T follicular helper cell (primary cell): ENCODE measurements at places on chromosomes 12 and 14.

GRCh38 chr14:22918804-22919600 is at the start of gene RBM23:
TSS of gene RBM23 (minus strand) at chr14:22919149.
- peak; percentile 100 for DNase-seq

DNA sequence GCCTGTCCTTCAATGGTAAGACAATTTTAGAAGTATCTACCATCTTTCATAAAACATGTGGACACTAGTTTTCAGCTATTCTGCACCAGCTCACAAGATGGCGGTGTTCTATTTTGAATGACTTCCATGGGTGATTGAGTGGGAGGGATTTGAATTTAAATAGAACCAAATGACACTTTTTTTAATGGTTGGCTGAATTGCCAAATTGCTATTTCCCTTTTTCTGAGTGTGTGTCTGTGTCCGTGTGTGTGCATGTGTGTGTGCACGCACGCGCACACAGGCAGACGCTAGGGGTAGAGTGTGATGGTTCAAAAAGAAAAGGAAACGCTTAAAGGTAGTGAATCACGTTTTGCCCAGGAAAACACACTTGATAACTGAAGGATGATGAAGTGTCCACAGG is 362.6 kb downstream of the DAD1 start:
- no peak for DNase-seq

DNA sequence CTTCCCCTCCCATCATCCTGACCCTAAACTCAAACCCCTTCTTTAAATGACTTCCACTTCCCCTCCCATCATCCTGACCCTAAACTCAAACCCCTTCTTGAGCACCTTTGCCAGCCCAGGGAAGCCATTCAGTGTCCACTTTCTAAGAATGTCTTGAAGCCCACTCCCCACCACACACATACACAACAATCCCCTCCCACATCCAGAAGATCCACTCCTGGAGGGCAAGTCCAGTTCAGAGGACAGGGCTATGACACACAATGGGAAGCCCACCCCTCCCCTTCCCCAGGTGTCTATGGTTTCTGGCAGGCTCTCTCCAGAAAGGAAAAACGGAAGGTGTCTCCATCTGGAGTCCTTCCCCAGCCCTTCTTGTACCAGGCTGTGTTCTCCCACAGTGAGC is 117.1 kb downstream of the KCNA5 start:
- DNase-seq = no peak

DNA sequence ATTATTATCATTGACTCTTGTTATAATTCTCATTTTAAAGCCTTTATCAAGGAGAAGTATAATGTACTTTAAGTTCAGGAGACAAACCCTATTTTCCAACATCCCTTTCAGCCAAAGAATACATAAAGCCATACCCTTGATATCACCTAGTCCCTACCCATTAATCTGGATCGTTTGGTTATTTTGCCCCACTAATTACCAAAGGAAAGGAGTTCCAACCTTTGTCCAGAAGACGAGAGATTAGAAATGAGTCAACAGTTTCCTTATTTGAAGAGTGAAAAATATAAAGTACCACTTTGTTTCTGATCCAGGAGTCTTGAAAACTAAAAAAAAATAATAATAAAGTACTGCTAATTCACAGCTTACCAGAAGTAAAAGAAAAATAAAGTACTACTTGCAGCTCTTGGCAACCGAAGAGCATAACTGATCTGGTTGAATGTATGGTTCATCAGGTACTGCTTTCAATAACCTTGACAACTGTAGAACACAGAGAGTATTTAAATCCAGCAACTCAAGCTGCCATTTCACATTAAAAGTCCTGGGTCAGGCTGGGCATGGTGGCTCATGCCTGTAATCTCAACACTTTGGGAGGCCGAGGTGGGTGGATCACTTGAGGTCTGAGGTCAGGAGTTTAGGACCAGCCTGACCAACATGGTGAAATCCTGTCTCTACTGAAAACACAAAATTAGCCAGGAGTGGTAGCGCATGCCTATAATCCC is 33.7 kb downstream of the LIMA1 start:
- DNase-seq = no peak

GRCh38 chr14:105999361-106000028 is 473.1 kb downstream of the TMEM121 start:
- peak; percentile 80 for DNase-seq

DNA sequence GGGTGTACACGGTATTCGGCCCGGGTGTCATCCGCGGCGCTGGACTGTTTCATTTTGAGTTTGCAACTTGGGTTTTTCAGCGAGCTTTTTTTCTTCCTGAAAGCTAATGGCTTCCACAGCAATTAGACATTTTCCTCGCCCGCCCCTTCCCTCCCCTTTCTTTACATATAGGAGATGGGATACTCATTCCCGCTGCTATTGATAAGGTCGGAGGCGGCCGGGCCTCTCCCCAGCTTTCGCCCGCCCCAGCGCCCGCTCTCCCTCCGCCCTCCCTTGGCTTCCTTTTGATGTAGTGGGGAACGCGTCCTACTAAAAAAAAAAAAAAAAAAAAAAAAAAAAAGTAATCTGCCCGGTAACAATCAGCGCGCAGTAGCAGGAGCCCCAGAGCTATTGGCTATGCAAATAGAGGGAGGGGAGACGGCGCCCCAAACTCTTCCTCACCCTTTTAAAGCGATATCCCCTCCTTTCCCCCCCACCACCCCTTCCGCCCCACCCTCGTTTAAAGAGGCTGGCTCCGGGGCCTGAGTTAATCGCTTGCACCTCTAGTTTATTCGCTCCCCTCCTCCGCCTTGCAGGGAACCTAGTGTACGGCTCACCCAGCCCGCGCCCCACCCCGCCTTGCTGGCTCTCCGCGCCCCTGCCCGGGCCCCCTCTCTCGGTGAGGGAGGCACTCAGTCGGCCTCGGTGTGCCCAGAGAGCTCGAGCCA is 1.7 kb upstream of the CCND2 start:
- peak; percentile 86 for DNase-seq

GRCh38 chr12:107310621-107311020 is 217.3 kb upstream of the CRY1 start:
- DNase-seq = no peak

DNA sequence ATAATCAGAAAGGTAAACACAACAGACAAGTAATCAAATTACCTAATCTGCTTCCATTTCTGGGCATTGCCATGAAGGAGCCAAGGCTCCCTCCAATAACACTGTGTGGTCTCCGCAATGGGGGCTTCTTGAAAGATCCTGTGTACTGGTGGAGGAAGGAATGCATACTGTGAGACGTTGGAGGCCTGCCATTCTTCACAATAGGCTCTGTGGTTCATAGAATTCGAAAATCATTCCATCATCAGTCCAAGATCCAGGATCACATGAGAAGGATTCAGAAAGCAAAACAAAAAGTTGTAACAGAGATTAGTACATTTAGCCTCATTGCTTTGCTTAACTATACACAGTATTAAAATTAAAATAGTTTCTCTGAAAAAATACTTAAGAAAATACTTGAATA is 76.3 kb downstream of the CDK17 start:
- no peak for DNase-seq

DNA sequence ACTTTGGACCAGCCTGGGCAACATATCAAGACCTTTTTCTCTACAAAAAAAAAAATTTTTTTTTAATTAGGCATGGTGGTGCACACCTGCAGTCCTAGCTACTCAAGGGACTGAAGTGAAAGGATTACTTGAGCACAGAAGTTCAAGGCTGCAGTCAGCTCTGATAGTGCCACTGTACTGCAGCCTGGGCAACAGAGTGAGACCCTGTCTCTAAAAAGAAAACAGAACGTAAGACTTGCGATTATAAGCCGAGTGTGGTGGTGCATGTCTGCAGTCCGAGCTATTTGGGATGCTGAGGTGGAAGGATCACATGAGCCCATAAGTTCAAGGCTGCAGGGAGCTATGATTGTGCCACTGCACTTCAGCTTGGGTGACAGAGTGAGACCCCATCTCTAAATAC is 76.0 kb downstream of the DENND5B start:
- DNase-seq = no peak

- no peak for DNase-seq
Measured at GRCh38 chr12:54028314-54029201, at the start of gene HOXC6. TSS of gene HOXC6 (plus strand) at chr12:54028440. CDS start at chr12:54028522, 82 bp downstream.

DNA sequence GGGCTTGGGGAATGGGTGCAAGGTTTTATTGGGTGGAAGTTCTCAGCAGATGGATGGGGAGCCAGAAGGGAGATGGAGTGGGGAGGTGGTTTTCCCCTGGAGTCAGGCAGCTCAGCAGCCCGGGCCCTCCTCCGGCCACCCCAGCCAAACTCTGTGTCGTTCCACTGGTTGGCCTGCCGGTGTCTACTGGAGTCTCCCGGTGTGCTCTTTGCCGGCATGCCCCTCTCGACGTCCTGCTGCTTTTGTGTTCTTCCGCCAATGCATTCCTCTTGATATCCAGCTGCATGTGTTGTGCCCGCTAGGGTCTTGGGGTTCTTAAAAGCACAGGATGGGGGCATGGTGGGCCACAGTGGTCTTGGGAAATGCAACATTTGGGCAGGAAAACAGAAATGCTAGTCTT is 72.8 kb downstream of the SEC23A start:
- no peak for DNase-seq

DNA sequence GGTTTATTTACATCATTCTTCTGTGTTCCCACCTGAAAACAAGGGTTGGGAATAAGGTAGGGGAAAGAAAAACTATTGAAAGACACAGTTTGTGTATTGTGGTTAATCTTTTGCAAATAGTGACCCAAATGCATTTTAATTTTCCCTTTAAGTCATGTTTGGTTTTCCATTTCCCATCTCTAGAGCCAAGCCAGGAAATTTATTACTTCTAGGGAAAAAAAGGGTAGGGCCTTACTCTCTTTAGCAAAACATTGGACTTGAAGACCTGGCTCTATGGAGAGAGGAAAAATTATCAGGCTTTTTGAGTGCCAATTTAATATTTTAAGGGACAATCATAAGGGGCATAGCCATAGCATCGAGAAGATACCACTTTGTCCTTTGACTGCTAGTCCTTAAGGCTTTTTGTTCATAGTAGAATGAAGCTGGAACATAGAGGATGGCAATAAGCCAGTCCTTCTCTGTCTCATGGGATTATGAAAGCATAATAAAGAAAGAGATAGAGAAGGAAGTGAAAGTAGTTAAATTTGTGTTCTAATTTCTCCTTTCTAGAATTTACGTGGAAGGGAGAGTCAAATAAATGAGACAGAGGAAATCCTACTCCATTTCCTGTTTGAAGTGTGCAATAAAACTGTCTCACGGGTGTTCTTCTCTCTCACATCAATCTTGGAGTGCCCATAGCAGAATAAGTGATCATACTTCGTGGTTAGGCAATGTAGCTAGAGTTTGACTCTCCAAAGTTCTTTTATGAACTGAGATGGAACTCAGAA is 50.9 kb upstream of the PPFIA2 start:
- DNase-seq = no peak

GRCh38 chr14:67416085-67416484 is 4.1 kb upstream of the PLEK2 start:
- no peak for DNase-seq

DNA sequence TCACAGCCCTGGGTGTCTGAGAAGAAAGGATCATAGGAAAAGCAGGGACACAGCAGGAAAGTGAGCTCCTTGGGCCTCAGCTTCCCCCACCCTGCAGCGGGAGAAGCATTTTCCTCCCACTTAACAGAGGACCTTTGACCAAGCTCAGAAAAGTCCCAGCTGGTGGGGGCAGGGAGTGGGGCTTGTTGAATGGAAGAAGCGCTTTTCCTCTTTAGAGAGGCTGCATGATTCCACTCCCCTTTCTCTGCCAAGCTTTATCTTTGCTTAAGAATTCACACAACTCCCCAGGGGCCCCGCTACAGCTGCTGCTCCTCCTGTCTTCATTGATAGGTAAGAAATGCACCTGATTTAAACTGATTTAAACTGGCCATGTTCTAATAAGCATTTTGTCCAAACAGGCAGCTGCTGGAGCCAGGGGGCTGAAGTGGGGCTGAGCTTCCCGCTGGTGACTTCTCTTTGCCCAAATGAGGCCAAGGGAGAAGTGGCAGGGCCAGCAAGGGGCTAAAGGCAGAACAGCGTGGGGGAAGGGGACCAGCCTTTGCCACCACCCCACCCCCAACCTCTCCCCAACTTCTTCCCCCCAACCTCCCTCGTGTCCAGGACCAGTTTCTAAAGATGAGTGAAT is 1.7 kb upstream of the PAPLN start:
- DNase-seq = no peak

- no peak for DNase-seq
Measured at GRCh38 chr12:109378569-109378968, 30.9 kb downstream of the MYO1H start.

- DNase-seq = no peak
Measured at GRCh38 chr14:23513818-23514643, 37.5 kb downstream of the ZFHX2 start.

- DNase-seq = no peak
Measured at GRCh38 chr12:118548887-118549509, 172.6 kb downstream of the SUDS3 start.

DNA sequence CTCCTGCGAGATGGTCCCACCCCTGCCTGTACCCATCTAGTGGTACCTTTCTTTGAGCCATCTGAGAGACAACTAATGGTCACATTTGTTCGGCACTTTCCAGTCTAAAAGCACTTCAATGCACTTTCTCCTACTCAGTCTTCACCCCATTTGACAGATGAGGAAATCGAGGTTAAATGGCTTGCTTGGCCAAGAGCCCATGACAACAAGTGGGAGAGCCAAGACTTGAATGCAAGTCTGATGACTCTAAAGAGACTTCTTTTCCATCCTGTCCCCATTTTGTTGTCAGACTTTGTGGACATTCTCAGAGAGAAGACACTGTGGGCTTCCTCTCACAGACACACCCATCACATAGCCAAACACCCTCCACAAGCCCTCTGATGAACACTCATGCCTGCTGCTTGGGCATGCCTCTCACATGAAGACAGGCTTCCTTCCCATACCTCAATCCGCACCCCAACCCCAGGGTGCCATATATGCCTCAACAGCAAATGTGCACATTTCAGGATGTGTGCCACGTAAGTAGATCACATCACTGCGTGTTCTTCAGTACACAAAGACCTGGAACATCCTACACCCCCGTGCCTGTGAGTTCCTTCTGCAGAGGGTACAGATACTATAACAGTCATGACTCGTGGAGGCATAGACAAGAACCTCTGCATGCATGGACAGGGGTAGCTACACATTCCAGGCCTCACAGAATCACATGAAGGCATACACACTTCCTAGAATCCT is 805 bp downstream of the MYH7 start:
- no peak for DNase-seq

GRCh38 chr12:92863251-92863650 is 65.8 kb downstream of the EEA1 start:
- no peak for DNase-seq

- DNase-seq = no peak
Measured at GRCh38 chr12:20305470-20305869, 62.9 kb upstream of the PDE3A start.

GRCh38 chr12:72574138-72574537 is 302.0 kb downstream of the TRHDE start:
- DNase-seq = no peak
